ENCODE measurements at places on chromosomes 2 and 18. TPM values are rescaled to one million over a fixed set of nuclear protein-coding genes. Genes with fewer than 3 reads are reported as not detected.

The DSG4 gene
- total RNA-seq = not detected

The CKAP2L gene
- 1.9 TPM for total RNA-seq

The PASK gene
- total RNA-seq = 21.3 TPM

The UGT1A4 gene
- not detected for total RNA-seq

The HTRA2 gene
- total RNA-seq = 29.4 TPM

The AQP4 gene
- 453 TPM for total RNA-seq

DNA sequence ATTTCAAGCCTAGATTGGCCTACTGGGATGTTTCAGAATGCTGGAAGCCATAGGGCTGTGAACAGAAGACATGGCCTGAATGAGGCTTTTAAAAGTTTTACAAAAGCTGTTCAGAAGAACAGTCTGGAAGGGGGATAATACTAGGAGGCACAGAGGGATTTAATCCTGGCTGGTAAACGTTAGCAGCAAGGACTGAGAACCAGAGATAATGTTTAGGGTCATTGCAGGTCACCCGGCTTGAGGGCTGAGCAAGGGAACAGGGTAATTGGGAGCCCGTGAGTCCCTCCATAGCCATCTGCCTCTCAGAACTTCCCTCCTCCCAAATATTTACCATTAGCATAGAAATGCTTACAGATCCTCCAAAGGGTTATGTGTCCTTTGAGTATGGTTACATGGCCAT, 765.4 kb downstream of the TMEM182 start:
- no peaks in the 10 kb centered on the region for H3K36me3 ChIP-seq
- no peaks in the 10 kb centered on the region for H3K4me1 ChIP-seq
- no peaks in the 10 kb centered on the region for H3K27me3 ChIP-seq
- no peak for DNase-seq
- no peak overlapping the region for H3K4me3 ChIP-seq

- no peak overlapping the region for H3K27ac ChIP-seq
- DNase-seq = no peak
- H3K36me3 ChIP-seq = no peaks in the 10 kb centered on the region
- H3K4me1 ChIP-seq = peaks cover 22% of the 10 kb centered on the region
- H3K27me3 ChIP-seq = no peaks in the 10 kb centered on the region
Measured at GRCh38 chr2:6937582-6937981, 20.4 kb downstream of the RNF144A start.

GRCh38 chr2:233850745-233851144, 3.6 kb downstream of the HJURP start:
- no peak overlapping the region for H3K4me3 ChIP-seq
- no peaks in the 10 kb centered on the region for H3K27me3 ChIP-seq
- H3K36me3 ChIP-seq = peaks cover 11% of the 10 kb centered on the region
- H3K27ac ChIP-seq = no peak overlapping the region

DNA sequence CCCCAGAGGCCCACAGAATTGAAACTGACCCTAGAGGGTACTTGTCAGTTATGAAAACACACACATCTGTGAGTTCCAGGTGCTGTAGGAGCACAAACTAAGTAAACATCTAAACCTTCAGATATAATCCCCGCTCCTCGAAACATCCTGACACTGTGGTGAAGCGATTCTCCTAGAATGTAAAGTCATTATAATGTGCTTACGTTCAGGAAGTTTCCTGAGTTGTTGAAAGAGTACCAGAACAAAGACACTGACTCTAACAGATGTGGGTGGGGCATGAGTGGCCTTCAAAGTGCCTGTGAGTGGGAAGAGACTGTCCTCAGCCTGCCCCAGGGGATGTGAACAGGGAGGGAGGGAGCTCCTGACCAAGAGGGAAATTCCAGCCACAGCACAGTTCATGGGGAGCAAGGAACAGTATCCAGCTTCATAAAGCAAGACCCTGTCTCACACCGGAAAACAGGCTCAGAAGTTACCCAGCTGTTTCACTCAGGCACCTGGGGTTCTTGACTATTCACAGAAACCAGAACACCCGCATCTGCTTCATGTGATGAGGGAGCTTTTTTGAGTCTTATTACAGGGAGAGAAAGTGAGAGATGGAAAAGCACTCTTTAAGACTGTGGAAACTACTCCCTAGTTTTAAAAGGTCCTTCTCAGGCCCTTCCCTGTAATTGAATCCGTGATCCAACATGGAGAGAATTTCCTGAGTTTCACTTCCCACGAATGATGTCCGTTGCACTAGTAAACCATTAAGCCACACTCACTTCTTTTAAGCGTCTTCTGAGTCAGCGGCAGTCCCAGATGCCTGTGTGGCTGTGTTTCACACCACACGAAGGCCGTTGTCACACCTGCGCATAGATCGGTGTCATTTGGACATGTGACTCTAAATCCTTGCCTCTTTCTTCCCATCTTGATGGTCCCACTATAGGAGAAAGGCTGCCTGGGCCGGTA, 88.6 kb upstream of the EML6 start:
- H3K36me3 ChIP-seq = no peaks in the 10 kb centered on the region
- DNase-seq = no peak
- H3K27me3 ChIP-seq = no peaks in the 10 kb centered on the region
- H3K4me1 ChIP-seq = peaks cover 60% of the 10 kb centered on the region

DNA sequence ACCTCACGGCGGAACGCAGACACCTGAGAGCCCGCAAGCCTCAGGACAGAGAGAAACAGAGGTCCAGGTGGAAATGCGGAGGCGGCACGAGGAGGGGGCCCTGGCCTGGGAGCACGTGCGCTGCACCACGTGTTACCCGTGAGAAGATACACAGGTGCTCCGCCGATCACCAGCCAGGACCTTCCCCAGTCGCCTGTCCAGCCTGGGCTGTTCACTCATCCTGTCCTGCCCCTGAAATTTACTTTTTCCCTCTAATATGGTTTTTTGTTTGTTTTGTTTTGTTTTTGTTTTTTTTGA, 44.3 kb downstream of the TWIST2 start:
- no peaks in the 10 kb centered on the region for H3K36me3 ChIP-seq
- H3K27ac ChIP-seq = no peak overlapping the region
- no peak for DNase-seq
- no peaks in the 10 kb centered on the region for H3K4me1 ChIP-seq
- no peak overlapping the region for H3K4me3 ChIP-seq
- no peaks in the 10 kb centered on the region for H3K27me3 ChIP-seq

DNA sequence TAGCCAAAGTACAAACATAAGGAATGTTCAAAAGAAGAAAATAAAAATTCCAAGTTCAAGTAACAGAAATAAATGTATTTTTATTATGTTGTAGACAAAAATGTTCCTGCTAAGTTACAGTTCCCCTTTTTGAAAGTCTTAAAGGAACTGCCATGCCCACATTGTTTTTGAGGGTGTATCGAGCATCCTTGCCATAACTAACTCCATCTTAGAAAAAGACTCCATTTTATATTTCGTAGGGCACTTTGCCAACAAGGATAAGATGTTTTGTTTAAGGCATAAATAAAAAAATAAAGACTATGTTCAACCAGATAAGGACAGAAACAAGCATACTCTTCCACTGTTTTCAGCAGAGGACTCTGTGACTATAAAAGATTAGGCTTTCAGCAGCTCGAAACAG, 67.3 kb downstream of the TMEM237 start:
- DNase-seq = no peak
- H3K36me3 ChIP-seq = no peaks in the 10 kb centered on the region
- H3K4me3 ChIP-seq = no peak overlapping the region
- H3K27me3 ChIP-seq = no peaks in the 10 kb centered on the region
- H3K27ac ChIP-seq = no peak overlapping the region

GRCh38 chr2:26847655-26848335, at the start of gene DPYSL5:
Gene DPYSL5 (plus strand): TSS chr2:26848132. CDS start chr2:26898500, 50,368 bp downstream.
- H3K4me3 ChIP-seq = no peak within 1 kb of the TSS
- peaks cover 37% of the 10 kb centered on the region for H3K4me1 ChIP-seq
- H3K36me3 ChIP-seq = no peaks in the 10 kb centered on the region

DNA sequence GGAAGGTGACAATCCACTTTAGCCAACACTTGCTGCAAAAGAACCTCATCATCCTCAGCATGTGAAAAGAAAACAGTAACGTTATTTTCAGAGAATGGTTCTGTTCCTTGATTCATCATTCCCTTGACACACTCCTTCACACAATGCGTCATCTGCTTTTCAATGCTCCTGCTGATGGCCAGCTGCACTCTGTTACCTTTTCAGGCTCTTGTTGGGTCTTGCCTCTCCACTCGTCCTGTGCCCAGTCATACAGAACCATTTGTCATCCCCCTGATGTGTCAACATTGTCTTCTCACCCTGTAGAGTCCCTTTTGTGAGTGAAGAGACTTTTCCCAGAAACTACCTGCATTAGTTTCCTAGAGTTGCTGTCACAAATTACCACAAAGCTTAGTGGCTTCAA, 12.2 kb upstream of the DTNA start:
- no peak overlapping the region for H3K4me3 ChIP-seq
- no peak overlapping the region for H3K27ac ChIP-seq
- H3K27me3 ChIP-seq = no peaks in the 10 kb centered on the region
- DNase-seq = no peak

- H3K4me3 ChIP-seq = no peak overlapping the region
- peak; percentile 21 for DNase-seq
- no peaks in the 10 kb centered on the region for H3K4me1 ChIP-seq
- H3K27ac ChIP-seq = no peak overlapping the region
- no peaks in the 10 kb centered on the region for H3K27me3 ChIP-seq
Measured at GRCh38 chr2:40105593-40105992, 326.5 kb upstream of the THUMPD2 start.

DNA sequence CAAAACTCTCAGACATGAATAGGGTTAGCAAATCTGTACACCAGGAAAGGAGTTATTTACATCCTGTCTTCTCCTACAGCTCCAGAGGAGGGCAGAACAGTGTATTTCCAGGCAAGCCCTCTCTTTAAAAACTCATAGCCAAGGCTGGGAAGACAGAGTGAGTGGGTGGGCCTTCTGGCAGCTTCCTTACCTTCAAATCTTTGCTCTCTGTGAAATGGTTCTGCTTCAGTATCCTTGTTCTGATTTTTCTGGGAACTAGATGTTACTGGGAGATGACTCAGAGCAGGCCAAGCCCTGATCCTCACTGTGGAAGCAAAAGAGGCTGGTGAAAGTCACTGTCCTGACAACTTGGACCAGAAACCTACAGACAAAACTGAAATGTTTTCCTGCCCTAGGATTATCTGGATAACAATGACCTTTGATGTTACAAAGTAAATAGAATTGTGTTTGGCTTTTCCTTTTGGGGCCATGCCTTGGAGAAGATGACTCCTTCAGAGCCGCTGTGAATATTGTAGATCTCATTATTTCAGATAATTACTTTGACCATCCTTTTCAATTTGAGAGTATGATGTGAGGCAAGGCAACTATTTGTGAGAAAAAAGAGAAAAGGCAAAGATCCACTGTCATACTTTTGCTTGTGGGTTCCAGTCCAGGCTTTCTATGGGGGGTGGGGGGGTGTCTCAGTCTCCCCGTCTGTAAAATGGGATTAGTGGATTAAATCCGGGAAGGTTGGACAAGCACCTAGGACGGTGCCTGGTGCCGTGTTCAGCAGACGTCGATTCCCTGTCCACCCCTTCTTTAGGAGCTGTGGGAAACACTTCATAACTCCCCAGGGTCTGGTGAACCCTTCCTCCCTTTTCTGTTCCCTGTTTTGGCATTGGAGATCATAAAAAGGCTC, 644 bp upstream of the QPCT start:
- DNase-seq = no peak
- peaks cover 11% of the 10 kb centered on the region for H3K4me1 ChIP-seq
- H3K27ac ChIP-seq = peak overlapping the region; percentile 52
- H3K4me3 ChIP-seq = peak overlapping the region; percentile 59

DNA sequence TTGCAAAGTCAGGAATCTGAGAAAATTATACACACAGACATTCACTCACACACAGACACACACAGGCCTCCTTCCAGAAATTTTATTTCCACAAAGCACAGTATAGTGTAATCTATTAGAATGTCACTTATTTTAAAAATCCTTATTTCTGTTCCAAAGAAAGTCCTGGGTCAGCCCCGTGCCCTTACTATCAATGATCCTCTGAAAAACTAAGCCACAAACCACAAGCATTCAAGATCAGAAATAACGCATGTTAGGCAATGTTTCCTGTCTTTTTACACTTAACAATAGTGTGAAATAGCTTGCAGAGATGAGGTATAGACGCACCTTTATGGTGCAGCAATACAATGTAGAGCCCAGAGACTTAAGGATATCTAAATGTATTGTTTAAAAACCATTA, 25.8 kb downstream of the TBC1D8 start:
- peak overlapping the region; percentile 67 for H3K27ac ChIP-seq
- H3K27me3 ChIP-seq = no peaks in the 10 kb centered on the region
- H3K36me3 ChIP-seq = no peaks in the 10 kb centered on the region

- H3K4me3 ChIP-seq = no peak overlapping the region
- H3K27ac ChIP-seq = no peak overlapping the region
- H3K27me3 ChIP-seq = peaks cover 18% of the 10 kb centered on the region
- no peaks in the 10 kb centered on the region for H3K36me3 ChIP-seq
- H3K4me1 ChIP-seq = peaks cover 11% of the 10 kb centered on the region
Measured at GRCh38 chr2:120443946-120444345, 98.0 kb downstream of the INHBB start.

- H3K27me3 ChIP-seq = no peaks in the 10 kb centered on the region
- no peaks in the 10 kb centered on the region for H3K4me1 ChIP-seq
- peaks cover 56% of the 10 kb centered on the region for H3K36me3 ChIP-seq
Measured at GRCh38 chr2:71689393-71689792, 236.0 kb downstream of the DYSF start.

DNA sequence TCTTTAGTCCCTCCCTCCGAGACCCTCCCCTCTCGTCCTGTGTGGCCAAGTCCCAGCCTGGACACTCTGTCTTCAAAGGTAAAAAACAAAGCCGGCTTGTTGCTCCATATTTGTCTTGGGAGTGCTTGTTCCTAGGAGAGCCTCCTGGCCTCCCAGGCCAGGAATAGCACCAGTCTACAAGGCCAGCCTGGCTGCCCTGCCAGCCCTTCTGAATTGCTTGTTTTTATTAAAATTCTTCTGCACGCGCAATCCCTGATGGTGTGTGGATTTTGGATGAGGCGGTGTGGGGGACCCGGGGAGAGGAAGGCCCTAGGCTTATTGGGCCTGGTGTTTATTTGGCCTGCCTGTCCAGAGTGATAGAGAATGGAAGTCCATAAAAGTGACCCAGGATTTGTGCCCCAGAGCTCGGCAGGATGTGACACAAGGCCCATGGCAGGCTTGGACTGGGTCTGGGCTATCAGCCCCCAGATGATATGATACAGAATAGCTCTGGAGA, 297.3 kb downstream of the CYP26B1 start:
- no peaks in the 10 kb centered on the region for H3K36me3 ChIP-seq
- H3K27me3 ChIP-seq = peaks cover 21% of the 10 kb centered on the region
- no peak for DNase-seq

Measured in left lung (tissue), 14 donors.